Stimulated activated CD8-positive, alpha-beta memory T cell treated with anti-CD3 and anti-CD28 coated beads, Interleukin-12 subunit alpha, Interleukin-12 subunit beta, amount 100 ng/mL, for 4 hours (primary cell): ENCODE measurements at places on chromosomes 12 and 14.

- no peak for DNase-seq
Observed at GRCh38 chr14:60235440-60235839, 13.6 kb upstream of the PPM1A start.

DNA sequence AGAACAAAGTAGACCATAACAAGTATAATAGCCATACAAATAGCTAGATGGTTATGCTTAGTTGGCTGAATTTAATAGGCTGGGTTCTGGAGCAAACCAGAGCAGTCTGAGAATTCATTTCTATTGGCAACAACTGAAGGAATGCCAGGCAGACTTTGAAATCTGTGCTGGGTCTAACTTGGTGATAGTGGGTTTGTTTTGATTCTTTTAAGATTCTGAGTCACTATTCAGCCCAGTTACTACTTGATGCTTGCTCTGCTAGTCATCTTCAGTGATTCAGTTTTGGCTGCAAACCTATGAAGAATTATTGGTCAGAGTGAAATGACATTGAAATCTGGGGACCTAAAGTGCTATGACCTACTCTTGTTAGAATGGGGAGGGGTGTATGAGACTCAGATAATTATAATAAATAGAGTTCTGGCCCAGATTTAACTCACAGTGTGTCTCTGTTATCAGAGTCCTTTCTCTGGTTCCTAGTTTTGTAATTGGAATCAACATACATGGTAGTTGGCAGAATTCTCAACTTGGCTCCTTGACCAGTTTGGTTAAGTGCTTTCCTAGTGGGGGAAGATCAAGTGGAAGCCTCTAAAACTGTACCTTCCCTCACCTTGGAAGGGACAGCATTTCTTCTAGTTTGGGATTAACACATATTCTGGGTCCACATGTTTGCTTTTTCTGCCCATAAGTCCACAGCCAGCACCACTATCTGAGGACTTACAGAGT is 43.5 kb downstream of the MNAT1 start:
- DNase-seq = no peak

DNA sequence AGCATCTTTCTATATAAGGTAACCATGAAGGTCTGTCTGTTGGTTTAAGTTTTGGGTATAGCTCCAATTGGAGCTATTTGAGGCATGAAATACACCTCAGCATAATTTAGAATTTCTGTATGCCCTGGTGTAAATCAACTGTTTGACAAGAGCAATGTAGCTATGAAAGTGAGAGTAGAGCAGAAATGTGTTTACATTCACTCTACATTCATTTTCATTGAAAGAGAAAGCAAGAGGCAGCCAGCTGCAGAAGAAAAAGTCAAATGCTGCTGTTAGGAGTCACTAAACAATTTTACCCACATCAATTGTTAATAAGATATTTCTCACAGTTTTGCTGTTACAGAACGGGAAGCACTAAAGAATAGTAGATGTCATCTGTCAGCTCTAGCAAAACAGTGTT is 252.5 kb downstream of the SLC6A15 start:
- DNase-seq = no peak

DNA sequence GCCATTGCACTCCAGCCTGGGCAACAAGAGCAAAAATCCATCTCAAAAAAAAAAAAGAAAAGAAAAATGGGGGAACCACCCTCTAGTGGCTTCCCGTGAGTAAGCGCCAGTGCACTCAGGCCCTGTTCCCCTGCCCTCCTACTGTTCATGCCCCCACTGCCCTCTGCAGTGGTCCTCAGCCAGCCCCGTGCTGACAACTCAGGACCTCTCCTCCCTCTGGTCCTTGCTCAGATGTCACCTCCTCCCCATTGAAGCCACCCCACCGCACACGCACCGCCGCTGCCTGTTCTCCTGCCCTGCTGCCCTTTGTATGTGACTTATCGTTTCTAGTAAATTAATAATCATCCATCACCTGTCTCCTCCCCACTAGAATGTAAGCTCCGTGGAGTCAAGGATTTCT is 58.8 kb upstream of the DYNC1H1 start:
- no peak for DNase-seq

GRCh38 chr12:14244876-14245669 is 120.4 kb upstream of the ATF7IP start:
- DNase-seq = no peak

DNA sequence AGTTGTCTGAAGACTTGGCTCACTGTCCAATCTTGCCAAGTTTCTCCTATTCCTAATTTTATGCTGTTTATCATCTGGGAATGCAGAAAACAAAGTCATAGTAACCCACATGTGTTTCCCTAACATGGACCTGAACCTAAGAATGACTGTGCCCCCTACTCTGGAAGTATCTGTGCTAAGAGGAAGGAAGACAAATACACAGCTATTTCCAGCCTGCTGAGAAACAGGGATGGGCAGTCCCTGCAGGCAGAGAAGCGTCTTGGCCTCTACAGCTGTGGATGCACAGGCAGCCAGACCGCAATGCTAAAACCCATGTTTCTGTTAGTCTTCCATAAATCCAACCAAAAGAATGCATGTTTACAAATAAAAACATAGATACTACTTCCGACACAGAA is 56.2 kb downstream of the DUSP16 start:
- DNase-seq = no peak

- DNase-seq = no peak
Observed at GRCh38 chr14:83271663-83272062, 1738.0 kb upstream of the SEL1L start.

DNA sequence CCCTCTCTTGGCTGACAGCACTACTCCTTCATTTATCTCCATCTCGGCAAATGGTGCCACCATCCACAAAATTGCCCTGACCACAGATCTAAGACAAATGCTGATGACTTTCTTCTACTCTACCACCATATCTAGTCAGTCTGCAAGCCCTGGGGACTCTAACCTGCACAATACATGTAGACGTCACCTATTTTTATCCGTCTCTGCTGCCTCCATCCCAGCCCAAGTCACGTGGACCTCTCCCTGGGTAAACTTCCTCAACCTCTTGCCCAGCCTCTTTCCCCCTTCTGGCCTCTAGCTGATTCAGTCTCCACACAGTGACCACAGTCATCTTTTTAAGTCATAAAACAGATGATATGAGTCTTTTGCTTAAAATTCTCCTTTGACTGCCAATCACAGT is 1203.0 kb downstream of the AACS start:
- no peak for DNase-seq
